EH (cell line): ENCODE measurements at places on chromosomes 5 and 9.
A peak's percentile ranks its signal among the peaks of the same experiment; 100 is the strongest.

DNA sequence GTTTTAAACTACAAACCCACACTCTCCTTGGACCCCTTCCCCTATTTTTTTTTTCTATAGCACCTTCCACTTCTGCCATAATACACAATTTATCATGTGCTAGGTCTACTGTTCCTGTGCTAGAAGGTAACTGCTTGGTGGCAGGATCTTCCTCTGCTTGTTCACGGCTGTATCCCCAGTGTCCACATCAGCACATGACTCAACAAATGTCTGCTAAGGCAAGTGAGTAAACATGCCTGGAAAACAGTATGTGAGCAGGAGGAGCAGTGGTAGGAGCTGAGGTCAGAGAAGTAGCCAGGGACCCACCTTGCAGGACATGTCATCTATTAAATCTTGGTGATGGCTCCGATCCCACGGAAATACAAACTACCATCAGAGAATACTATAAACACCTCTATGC is 79.4 kb downstream of the AUH start:
- peak; percentile 41 for DNase-seq

DNA sequence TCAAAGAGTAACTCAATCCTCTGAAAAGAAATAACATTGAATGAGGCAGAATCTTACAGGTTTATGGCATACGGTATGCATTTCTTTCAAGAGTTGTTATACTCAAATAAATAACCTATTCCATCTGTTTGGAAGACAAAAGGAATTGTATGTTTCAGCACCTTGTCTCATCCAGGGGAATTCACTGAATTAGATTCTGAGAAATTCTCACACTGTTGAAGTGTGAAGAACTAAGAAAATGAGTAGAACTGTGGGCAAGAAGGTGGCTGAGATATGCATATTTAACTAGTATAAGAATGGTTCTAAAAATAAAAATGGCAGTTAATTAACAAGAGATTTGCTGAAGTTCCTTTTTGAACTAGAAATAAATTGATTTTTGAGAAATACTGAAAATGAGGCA is 279.3 kb upstream of the DAP start:
- DNase-seq = no peak

GRCh38 chr9:74762950-74763349 is 124.8 kb downstream of the TRPM6 start:
- DNase-seq = no peak

GRCh38 chr9:94859226-94859625 is 132.7 kb downstream of the AOPEP start:
- DNase-seq = no peak

- DNase-seq = peak; percentile 76
These were observed 292.8 kb downstream of the YTHDC2 start for GRCh38 chr5:113806250-113806649.
